ENCODE measurements at places on chromosomes 13 and 19. TPM values are rescaled to one million over a fixed set of nuclear protein-coding genes. Genes with fewer than 3 reads are reported as not detected.

GRCh38 chr13:79044415-79044814 is 361.6 kb downstream of the RBM26 start:
- H3K27me3 ChIP-seq: no peaks in the 10 kb centered on the region
- no peak overlapping the region for H3K27ac ChIP-seq
- no peak overlapping the region for H3K4me3 ChIP-seq

GRCh38 chr13:91162180-91162579 is 185.3 kb upstream of the MIR17HG start:
- no peaks in the 10 kb centered on the region for H3K4me1 ChIP-seq
- no peaks in the 10 kb centered on the region for H3K36me3 ChIP-seq
- DNase-seq: no peak
- no peaks in the 10 kb centered on the region for H3K27me3 ChIP-seq
- H3K4me3 ChIP-seq: no peak overlapping the region

- H3K27ac ChIP-seq: no peak overlapping the region
- no peaks in the 10 kb centered on the region for H3K4me1 ChIP-seq
- H3K36me3 ChIP-seq: peaks cover 16% of the 10 kb centered on the region
- no peak overlapping the region for H3K4me3 ChIP-seq
Measured at GRCh38 chr19:8304841-8305621, 3.1 kb downstream of the CD320 start.

GRCh38 chr19:11538232-11539036 is at the start of gene CNN1:
TSS of gene CNN1 (plus strand) at chr19:11538851. CDS start at chr19:11538928, 77 bp downstream.
- H3K36me3 ChIP-seq: peaks cover 7% of the 10 kb centered on the region
- peak within 1 kb of the TSS; percentile 60 for H3K4me3 ChIP-seq
- DNase-seq: peak; percentile 89
- H3K4me1 ChIP-seq: peaks cover 32% of the 10 kb centered on the region

DNA sequence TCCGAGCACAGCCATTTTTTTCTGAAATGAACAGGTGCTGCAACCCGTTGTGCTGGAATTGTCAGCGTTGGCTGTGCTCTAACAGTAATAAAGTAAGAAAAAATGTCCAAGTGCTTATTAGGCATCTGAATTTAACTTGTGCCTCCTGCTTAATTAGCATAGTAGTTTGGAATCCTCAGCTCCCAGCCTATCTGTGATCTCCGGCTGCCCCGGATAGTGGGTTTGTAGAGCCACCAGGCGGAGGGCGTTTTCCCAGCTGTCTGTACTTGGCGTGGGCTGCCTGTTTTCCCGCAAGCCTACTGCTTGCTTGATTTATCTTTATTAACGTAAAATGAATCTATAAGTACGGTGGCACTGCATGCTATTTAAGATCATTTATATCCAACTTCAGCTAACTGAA is 137.9 kb downstream of the MTUS2 start:
- H3K27ac ChIP-seq: peak overlapping the region; percentile 73
- H3K27me3 ChIP-seq: no peaks in the 10 kb centered on the region
- H3K4me3 ChIP-seq: no peak overlapping the region
- no peaks in the 10 kb centered on the region for H3K4me1 ChIP-seq

GRCh38 chr19:40995355-40995754 is 4.3 kb downstream of the CYP2B6 start:
- no peak overlapping the region for H3K4me3 ChIP-seq
- H3K36me3 ChIP-seq: no peaks in the 10 kb centered on the region
- no peaks in the 10 kb centered on the region for H3K4me1 ChIP-seq
- H3K27me3 ChIP-seq: no peaks in the 10 kb centered on the region

GRCh38 chr13:23919006-23919405 is 21.7 kb upstream of the C1QTNF9B start:
- H3K4me1 ChIP-seq: no peaks in the 10 kb centered on the region
- no peaks in the 10 kb centered on the region for H3K36me3 ChIP-seq
- DNase-seq: no peak
- H3K27ac ChIP-seq: no peak overlapping the region
- no peaks in the 10 kb centered on the region for H3K27me3 ChIP-seq
- no peak overlapping the region for H3K4me3 ChIP-seq

DNA sequence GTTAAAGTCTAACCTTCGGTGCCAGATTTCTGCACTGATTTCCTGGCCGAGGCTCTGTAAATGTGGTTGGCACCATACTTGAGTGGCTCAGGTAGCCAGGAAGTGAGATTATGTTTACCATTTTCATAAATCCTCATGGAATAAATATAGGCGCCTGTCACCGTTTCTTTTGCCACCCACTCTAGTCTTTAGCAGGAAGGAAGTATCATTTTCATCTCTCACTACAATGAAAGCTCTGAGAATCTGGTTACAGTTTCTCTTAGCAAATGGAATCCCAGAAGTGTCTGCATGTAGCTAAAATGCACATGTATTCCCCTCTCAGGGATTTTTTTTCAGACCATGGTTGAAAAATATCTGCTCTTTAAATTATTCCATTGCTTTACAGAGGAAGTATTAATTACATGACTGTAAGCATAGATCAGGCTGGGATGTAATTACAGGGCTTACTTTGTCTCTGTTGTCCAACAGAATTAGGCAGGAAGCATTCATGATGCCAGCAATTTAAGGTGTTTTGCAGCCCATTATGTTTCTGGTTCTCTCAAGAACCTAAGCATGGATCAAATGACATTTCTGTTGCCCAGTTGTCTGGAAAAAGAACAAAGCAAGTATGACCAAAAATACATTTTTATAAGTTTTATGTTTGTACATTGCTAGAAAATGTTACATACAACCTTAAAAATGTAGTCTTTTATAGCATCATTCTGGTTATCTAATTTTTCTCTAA is 221.7 kb upstream of the SPRY2 start:
- peaks cover 6% of the 10 kb centered on the region for H3K4me1 ChIP-seq
- DNase-seq: no peak
- no peaks in the 10 kb centered on the region for H3K27me3 ChIP-seq
- no peak overlapping the region for H3K4me3 ChIP-seq
- H3K27ac ChIP-seq: no peak overlapping the region

DNA sequence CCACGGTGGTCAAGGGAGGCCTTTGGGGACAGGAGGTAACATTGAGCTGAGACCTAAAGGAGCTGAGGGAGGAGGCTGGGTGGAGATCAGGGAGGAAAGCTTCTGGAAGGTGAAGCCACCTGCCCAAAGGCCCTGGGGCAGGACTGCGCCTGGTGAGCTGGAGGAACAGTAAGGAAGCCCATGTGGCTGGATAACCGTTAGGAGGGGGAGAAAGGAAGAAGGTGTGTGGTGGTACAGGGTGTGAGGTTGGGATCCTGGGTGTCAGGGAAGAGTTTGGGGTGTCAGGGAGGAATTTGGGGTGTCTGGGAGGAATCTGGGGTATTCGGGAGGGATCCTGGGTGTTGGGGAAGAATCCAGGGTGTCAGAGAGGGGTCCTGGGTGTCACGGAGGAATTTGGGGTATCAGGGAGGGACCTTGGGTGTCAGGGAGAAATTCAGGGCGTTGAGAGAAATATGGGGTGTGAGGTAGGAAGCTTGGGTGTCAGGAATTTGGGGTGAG is 695 bp downstream of the TICAM1 start:
- no peaks in the 10 kb centered on the region for H3K36me3 ChIP-seq
- H3K4me3 ChIP-seq: peak overlapping the region; percentile 75
- H3K4me1 ChIP-seq: no peaks in the 10 kb centered on the region
- peak overlapping the region; percentile 92 for H3K27ac ChIP-seq

DNA sequence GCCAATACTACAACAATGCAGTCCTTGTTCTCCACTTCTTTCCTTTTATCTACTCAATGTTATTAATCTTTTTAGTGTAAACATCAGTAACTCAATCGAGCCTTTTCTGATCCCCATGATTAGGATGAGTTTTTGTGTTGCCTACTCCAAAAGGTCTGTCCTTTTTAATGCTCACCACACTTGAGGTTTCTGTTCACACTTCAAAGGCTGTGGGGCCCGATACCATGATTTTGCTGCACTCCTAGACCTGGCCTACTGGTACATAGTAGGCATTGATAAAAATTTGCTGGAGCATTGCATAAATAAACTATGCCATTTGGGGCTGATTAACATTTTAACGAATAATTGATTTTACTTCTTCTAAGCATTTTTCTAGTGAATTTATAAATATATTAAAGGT is 125.4 kb upstream of the KLF12 start:
- DNase-seq: no peak
- no peak overlapping the region for H3K27ac ChIP-seq
- H3K36me3 ChIP-seq: no peaks in the 10 kb centered on the region
- no peak overlapping the region for H3K4me3 ChIP-seq
- no peaks in the 10 kb centered on the region for H3K27me3 ChIP-seq
- H3K4me1 ChIP-seq: no peaks in the 10 kb centered on the region

GRCh38 chr19:51096473-51097165 is 11.6 kb downstream of the CTU1 start:
- no peak for DNase-seq
- H3K4me1 ChIP-seq: no peaks in the 10 kb centered on the region
- H3K27me3 ChIP-seq: no peaks in the 10 kb centered on the region
- H3K36me3 ChIP-seq: no peaks in the 10 kb centered on the region

- no peaks in the 10 kb centered on the region for H3K4me1 ChIP-seq
- no peak overlapping the region for H3K4me3 ChIP-seq
- H3K36me3 ChIP-seq: no peaks in the 10 kb centered on the region
- no peak overlapping the region for H3K27ac ChIP-seq
Measured at GRCh38 chr13:77508959-77509620, 26.4 kb upstream of the SCEL start.

DNA sequence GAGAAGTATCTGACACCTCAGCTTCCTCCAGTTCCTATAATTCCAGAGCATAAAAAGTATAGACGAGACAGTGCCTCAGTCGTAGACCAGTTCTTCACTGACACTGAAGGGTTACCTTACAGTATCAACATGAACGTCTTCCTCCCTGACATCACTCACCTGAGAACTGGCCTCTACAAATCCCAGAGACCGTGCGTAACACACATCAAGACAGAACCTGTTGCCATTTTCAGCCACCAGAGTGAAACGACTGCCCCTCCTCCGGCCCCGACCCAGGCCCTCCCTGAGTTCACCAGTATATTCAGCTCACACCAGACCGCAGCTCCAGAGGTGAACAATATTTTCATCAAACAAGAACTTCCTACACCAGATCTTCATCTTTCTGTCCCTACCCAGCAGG is 3.1 kb downstream of the KLF5 start:
- H3K4me3 ChIP-seq: no peak overlapping the region
- H3K36me3 ChIP-seq: no peaks in the 10 kb centered on the region
- DNase-seq: no peak

GRCh38 chr13:114015969-114016295 is 42.1 kb upstream of the C13orf46 start:
- DNase-seq: no peak
- H3K4me1 ChIP-seq: no peaks in the 10 kb centered on the region
- H3K36me3 ChIP-seq: peaks cover 48% of the 10 kb centered on the region
- no peaks in the 10 kb centered on the region for H3K27me3 ChIP-seq
- no peak overlapping the region for H3K27ac ChIP-seq

GRCh38 chr19:16363852-16364230 is 39.2 kb downstream of the KLF2 start:
- no peaks in the 10 kb centered on the region for H3K4me1 ChIP-seq
- DNase-seq: no peak
- peaks cover 7% of the 10 kb centered on the region for H3K36me3 ChIP-seq

DNA sequence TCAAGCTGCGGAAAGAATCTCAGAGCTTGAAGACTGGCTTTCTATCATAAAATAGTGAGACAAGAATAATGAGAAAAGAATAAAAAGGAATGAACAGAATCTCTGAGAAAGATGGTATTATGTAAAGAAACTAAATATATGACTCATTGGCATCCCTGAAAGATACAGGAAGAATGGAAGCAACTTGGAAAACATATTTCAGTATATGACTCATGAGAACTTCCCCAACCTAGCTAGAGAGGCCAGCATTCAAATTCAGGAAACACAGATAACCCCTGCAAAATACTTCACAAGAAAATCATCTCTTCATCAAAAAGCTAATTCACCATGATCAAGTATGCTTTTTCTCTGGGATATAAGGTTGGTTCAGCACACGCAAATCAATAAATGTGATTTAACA is 2318.0 kb downstream of the PCDH9 start:
- H3K4me1 ChIP-seq: no peaks in the 10 kb centered on the region
- H3K36me3 ChIP-seq: no peaks in the 10 kb centered on the region
- H3K27ac ChIP-seq: no peak overlapping the region
- H3K4me3 ChIP-seq: no peak overlapping the region

The ISYNA1 gene
- 24.1 TPM for total RNA-seq

The CD209 gene
- 0.59 TPM for total RNA-seq

The RGL3 gene
- total RNA-seq: 7.4 TPM

The SULT2A1 gene
- total RNA-seq: not detected

The NLRP9 gene
- not detected for total RNA-seq

The ZNF814 gene
- 8.7 TPM for total RNA-seq

Measured in right atrium auricular region (tissue), 2 donors.